ENCODE measurements at places on chromosomes 11 and 22.

GRCh38 chr22:32448980-32449379 is 15.3 kb downstream of the BPIFC start:
- no peak for DNase-seq

GRCh38 chr22:27537501-27537900 is 264.1 kb downstream of the MN1 start:
- no peak for DNase-seq

GRCh38 chr11:62928011-62928410 is 6.8 kb upstream of the CHRM1 start:
- no peak for DNase-seq

- peak; percentile 27 for DNase-seq
These were observed 21.5 kb downstream of the CASP4 start for GRCh38 chr11:104946907-104947306.

DNA sequence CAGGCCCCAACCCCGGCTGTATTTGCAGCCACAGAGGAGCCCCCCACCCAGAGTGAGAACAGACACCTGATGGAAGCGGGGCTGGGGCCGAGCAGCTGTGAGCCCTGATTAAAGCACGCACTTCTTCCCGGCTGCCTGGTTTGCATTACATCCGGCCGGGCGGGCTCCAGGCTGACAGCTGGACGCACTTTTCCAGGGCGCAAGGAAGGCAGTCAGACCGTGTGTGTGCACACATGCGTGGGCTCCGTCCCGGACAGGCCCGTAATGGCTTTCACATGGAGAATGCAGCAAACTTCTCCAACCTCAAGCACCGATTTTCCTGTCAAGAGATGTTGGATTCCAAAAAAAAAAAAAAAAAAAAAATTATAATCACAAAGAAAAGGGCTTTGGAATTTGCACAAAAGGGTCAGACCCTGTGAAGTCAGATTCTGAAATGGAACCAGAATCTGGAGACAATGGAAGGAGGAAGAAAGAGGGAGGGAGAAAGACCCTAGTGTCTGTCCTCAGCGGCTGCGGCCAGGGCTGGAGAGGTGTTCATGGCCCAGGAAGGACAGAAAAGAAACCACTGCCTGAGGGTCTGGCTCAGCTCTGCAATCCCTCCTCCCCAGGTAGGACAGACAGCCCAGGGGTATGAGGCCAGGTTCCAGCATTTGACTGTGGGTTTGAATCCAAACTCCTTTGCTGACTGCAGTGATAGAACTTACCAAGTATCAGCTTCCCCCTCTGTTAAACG is 365.5 kb downstream of the MN1 start:
- peak; percentile 78 for DNase-seq

DNA sequence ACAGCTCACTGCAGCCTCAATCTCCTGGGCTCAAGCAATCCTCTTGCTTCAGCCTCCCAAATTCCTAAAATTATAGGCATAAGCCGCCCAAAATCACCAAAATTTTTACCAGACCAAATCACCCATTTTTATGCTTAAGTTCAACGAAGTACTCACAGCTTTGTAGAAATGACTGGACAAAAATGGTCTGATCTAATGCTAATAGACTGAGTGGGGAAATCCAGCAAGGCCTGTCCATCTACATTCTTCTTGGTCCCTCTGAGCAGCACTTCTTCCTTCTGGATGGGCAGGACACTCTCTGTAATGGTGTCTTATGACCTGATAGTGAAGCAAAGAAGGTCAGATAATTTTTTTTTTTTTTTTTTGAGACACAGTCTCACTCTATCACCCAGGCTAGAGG is 18.7 kb upstream of the OR6X1 start:
- DNase-seq, result no peak

GRCh38 chr11:99080154-99080553 is 59.4 kb downstream of the CNTN5 start:
- no peak for DNase-seq

DNA sequence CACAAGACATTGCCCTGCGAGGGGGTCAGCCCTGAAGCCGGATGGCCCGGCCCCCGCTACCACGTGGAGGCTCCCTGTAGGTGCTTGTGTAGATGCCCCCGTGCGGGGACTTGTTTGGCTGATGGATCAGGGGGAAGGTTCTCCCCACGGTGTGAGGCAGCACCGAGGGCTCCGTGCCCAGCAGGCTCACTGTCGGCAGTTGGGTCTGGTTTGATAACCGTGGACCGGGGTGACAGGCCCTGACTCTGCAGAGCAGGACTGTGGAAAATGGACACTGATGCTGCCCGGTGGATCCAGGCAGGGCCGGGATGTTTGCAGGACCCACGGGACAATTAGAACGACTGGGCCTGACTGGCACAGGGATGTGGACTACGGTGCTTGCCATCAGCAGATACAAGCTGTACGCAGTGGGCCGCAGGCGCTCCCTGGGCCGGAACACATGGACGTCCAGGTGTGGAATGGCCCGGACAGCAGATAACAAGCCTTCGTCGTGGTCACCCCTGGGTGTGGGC is 19.0 kb downstream of the KCNQ1 start:
- DNase-seq, result no peak

DNA sequence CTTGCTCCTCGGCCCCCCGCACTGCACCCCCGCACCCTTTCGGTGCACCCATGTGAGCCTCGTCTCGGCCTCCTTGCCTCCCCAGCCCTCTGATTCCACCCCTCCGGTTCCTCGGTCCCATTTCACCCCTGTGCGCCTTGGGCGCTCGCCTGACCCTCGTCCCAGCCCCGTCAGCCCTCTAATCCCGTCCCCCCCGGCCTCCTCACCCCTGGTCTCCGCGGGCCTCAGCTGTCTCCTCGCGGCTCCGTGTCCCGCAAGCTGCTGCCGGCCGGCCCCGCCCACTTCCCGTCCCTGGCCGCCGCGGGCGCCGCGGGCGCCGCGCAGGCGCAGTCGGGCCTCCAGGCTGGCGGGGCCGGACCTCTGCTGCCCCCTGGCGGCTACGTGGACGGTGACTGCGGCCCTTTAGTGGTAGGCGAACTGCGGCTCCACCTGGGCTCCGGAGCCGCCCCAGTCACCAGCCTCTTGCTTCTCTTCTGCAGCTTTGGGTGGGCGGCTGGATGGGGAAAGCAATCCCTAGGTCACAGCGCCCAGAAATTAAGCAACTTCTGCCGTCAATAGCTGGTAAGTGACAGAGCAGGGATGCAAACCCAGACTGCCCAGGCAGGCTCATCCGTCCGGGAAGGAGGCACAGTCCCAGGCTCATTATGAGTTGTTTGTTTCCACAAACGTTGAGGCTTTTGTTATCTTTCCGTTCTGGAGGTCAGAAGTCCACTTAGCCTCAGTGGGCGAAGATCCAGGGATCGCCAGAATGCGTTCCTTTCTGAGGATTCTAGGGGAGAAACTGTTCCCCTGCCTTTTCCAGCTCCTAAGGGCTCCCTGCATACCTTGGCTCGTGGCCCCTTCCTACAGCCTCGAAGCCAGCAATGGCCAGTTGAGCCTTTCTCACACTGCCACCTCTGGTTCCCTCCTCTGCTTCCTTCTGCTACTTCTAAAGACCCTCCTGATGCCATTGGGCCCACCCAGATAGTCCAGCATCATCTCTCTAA is at the start of gene PPM1F:
TSS of gene PPM1F (minus strand) at position 263 of the 986 bp plus-strand sequence. CDS start 6,800 bp downstream, outside the sequence.
- peak; percentile 94 for DNase-seq

GRCh38 chr22:22605074-22605404 is 39.4 kb upstream of the GGTLC2 start:
- DNase-seq, result no peak

DNA sequence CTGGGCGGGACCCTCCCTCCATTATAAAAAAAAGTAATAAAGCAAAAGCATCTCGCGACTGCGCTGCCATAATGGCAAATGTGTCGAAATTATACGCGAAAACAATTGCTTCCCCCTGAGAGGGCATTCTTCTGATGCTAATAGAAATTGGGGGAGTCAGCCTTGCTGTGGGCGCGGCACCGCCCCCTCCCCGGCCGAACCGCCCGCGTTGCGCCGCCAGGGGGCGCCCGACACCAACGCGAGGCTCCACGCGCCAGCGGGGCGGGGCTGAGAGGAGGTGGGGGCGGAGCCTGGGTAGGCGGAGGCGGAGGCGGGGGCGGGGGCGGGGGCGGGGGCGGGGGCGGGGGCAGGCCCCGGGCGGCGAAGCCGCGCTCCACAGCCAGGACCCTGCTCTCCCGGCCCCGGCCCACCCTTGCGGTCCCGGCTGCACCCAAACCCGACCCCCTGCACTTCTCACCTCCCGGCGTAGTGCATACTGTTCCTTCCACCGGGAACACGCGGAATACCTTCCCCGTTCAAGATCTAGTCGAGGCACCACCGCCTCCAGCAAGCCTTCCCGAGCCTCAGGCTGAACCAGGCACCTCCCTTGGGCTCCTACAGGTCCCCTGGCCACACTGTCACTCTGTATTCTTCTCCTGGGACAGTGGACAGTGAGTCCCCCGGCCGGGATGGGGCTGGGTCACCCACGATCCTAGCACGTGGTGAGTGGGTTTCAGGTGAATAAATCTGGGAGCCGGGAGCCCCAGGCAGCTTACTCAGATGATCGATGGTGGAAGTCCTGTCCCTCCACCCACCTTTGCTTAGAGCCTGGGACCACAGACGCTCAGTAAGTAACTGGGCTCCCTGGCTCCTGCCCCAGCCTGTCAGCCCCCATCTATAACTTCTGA is 15.5 kb upstream of the UPK3A start:
- peak; percentile 94 for DNase-seq

GRCh38 chr11:64667154-64667745 is 55.7 kb downstream of the NRXN2 start:
- DNase-seq, result no peak

GRCh38 chr11:46248289-46249102 is 29.0 kb upstream of the CREB3L1 start:
- peak; percentile 91 for DNase-seq

DNA sequence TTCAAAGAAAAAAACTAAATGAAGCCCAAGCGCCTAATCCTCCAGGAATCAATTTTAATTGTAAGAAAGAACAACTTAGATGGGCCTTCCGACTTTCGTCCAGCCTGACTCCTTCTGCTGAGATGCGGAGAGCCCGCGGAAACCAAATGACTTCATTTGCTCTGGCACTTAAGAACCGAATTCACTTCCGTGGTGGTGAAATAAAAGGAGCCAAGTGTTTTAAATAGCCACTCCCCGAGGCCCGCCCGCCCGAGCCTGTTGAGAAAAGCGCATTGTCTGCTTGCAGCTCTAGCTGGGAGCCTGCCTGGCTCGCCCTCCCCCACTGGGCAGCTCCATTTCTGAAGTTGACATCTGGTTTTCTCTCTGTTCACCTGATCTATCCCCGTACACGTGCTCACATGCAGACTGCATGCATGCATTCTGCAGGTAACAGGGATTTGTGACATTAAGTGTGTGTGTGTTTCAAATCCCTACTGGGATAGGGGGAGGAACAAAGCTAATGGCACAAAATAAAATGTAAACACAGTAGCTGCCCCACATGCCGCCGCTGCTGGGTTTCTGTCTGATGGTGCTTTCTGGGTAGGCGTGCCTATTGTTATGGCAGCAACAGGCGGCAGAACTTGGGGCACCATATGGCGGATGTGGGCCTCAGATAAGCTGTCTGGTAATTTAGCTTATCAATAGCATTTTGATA is 6.2 kb downstream of the TEAD1 start:
- peak; percentile 94 for DNase-seq

- no peak for DNase-seq
These were observed 52.7 kb downstream of the CLPB start for GRCh38 chr11:72381584-72382090.

DNA sequence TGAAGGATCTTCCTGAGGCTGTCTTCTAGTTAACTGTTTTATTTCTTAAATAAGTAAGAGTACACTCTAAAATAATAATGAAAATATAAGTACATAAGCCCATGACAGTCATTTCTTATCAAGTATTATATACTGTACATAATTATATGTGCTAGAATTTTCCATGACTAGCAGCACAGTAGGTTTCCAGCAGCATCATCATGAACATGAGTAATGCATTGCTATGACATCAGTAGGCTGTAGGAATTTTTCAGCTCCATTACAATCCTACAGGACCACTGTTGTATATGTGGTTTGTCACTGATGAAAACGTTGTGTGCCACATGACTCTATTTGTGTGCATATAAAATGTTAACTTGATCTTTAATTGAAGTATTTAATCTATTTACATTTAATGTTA is 22.0 kb downstream of the ZNF202 start:
- peak; percentile 6 for DNase-seq

GRCh38 chr11:206526-207207 is 532 bp downstream of the BET1L start:
- DNase-seq, result no peak

- peak; percentile 79 for DNase-seq
These were observed 9.3 kb downstream of the MSANTD4 start for GRCh38 chr11:106012744-106013143.

GRCh38 chr11:79950172-79950571 is 509.3 kb upstream of the TENM4 start:
- no peak for DNase-seq

GRCh38 chr11:68038718-68039525 is at the start of gene TCIRG1:
TCIRG1 (plus strand) TSS chr11:68039025; CDS start chr11:68041272, 2,247 bp downstream.
- DNase-seq, result peak; percentile 81

- no peak for DNase-seq
These were observed 28.1 kb upstream of the MUC5AC start for GRCh38 chr11:1129611-1130160.

GRCh38 chr22:22048981-22049531 is 66.5 kb upstream of the TOP3B start:
- no peak for DNase-seq

DNA sequence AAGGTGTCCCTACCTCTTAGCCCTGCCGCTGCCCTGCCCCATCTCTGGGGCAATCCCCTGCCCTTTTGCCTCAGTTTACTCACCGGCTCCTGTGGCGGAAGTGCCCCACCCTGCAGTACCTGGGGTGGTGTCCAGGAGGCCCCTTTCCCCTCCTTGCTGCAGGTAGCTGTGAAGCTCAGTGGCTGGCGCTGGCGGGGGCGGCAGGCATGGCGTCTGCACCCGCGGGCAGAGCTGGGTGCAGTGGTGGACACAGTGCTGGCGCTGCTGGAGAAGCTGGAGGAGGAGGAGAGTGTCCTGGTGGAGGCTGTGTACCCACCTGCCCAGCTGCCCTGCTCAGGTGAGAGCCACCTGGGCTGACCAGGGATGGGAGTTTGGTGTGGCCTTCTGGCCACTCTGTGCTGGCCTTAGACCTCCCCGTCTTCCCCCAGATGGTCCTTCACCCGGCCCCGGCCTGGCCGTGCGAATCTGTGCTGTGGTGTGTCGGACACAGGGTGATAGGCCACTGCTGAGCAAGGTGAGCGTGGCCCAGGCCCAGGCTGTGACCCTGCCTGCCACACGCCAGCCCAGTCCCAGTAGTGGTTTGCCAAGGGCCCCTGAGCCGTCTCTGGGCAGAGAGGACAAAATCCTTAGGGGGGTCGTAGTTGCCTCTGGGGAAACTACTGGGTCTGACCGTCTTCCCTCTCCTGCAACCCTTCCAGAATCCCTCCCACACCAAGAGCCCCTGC is 4.0 kb downstream of the CARNS1 start:
- DNase-seq, result no peak

GRCh38 chr11:15672825-15673224 is 558.1 kb downstream of the INSC start:
- DNase-seq, result no peak

DNA sequence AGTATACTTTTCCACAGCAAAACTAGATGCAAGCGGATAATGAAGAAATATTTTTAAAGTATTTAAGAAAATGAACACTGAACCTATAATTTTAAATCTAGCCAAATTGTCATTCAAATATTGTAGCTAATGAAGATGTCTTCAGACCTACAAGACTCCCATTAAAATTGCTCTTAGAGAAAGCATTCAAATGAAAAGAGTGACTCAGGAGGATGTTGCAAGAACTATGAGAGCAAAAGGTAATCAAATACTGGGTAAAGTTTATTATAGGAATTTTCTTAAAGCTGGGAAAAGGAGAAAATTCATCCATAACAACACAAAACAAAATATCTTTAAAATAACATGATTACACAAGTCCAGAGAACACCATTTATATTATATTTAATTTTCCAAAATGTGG is 5.4 kb upstream of the POU2AF1 start:
- no peak for DNase-seq
